Stimulated activated CD8-positive, alpha-beta memory T cell treated with anti-CD3 and anti-CD28 coated beads, Interleukin-4, amount 100 ng/mL, for 48 hours (primary cell): ENCODE measurements at places on chromosomes 3 and 15.

DNA sequence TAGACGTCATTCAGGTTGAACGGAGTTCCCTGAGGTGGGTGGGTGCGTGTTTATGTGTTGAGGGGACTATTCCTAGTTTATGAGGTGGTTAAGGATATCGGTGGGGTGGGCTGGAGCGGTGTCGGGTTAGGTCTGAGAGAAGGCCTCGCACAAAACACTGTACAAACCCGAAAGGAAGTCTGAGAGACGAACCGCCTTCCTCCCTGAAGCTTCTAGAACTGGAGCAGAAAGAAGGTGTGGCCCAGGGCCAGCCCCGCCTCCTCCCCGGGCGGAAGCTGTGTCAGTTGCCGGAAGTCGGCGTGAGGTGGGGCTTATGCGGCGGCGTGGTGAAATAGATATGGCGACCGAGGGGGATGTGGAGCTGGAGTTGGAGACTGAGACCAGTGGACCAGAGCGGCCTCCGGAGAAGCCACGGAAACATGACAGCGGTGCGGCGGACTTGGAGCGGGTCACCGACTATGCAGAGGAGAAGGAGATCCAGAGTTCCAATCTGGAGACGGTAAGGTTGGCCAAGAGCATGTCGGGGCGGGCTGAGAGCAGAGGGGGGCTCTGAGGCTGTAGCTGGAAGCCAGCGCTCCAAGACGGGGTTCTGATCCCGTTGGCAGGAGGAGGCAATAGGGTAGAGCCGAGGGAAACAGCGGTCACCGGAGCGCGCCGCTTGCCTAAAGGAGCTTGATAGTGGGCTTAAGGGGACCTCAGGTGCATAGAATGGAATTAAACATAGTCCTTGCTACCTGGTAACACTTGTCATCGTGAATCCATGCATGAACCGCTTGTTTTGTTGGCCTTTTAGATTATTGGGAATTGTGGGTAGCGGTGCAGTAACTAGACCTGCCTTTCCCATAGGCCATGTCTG, at the start of gene HYPK:
Gene HYPK, plus strand, starts transcription at position 314 of the 856 bp plus-strand sequence. Its CDS starts 24 bp downstream, at position 338.
- peak; percentile 92 for DNase-seq

DNA sequence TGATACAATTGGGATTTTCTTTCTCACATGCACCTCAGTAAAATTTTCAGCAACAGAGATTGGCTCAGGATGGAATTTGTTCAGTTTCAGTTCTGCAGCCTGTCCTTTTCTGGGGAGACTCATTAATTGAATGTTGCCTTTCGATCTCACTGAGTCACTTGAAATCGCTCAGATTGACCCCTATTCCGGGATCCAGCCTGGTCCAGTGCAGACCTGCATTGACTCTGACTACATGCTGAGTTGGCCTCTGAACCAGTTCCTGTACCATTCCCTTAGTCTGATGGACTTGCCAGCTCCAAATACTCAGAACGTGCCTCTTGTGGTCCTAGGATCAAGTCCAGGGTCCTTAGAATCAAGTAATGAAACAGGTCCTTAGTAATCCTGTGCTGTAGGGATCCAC, 9.4 kb downstream of the IGF1R start:
- DNase-seq: no peak

DNA sequence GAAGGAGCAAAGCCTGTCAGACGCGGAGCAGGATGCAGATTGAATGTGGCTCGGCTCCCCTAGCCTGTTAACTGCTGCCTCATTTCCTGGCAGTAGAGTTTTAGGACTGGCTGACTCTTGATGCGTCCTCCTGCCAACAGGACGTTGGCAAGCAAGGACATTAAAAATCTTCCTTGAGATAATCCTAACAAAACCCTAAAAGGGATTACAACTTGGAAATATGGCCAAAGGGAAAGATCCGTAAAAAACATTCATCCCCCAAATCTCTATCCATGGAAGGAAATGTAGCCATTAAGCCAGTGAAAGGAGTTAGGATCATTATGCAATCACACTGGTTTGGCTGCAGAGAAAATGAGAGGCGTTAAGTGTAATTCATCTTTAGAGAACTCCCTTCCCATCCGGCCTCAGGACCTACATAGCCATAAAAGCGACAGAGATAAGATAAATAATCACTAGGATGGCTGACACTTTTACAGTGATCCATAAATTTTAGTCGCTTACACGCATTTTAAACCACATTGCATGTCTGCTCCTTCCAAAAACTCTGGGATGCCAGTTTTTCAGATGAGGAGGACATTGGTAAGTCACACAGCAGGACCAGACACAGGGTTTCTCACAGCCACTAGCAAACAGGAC, 44.5 kb upstream of the C3orf80 start:
- DNase-seq: no peak

DNA sequence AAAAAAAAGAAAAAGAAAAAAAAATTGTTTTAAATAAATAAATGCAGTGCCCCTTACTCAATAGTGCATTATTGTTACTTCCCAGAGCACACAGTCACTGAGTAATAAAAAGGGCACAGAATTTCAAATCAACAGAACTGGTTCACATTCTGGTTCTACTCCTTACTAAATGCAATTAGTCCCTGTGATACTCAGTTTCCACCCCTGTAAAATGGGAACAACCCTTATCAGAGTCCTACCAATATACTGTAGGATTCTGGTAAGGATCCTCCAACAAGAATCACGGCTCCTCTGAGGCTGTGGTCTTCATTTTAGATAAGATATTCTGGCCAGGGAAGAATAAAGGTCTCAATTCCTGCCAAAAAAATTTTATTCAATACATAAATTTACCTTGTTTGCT, 50.7 kb downstream of the ITGB5 start:
- DNase-seq: no peak

DNA sequence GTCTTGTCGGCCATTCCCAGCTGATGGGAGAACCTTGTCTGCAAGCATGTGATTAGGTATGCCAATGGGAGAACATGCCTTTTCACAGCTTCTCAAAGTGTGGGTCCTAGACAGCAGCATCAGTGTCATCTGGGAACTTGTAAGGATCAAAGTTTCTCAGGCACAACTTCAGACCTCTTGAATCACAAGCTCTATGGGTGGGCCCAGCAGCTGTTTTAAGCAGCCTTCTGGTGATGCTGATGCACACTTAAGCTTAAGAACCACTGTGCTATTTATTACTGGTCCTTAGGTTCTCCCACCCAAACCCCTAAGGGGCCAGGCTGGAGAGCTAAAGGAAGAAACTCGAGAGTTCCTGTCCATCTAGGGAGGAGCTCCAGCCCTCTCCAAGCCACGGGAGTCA, 453.9 kb upstream of the PROK2 start:
- no peak for DNase-seq

GRCh38 chr15:62791694-62792093, 250.9 kb upstream of the TPM1 start:
- DNase-seq: no peak

- DNase-seq: no peak
These were observed 90.0 kb downstream of the TGFBR2 start for GRCh38 chr3:30696403-30696819.

- DNase-seq: no peak
These were observed 73.5 kb downstream of the EDEM1 start for GRCh38 chr3:5260992-5261501.

GRCh38 chr15:62413786-62414185, 248.7 kb upstream of the C2CD4B start:
- no peak for DNase-seq

DNA sequence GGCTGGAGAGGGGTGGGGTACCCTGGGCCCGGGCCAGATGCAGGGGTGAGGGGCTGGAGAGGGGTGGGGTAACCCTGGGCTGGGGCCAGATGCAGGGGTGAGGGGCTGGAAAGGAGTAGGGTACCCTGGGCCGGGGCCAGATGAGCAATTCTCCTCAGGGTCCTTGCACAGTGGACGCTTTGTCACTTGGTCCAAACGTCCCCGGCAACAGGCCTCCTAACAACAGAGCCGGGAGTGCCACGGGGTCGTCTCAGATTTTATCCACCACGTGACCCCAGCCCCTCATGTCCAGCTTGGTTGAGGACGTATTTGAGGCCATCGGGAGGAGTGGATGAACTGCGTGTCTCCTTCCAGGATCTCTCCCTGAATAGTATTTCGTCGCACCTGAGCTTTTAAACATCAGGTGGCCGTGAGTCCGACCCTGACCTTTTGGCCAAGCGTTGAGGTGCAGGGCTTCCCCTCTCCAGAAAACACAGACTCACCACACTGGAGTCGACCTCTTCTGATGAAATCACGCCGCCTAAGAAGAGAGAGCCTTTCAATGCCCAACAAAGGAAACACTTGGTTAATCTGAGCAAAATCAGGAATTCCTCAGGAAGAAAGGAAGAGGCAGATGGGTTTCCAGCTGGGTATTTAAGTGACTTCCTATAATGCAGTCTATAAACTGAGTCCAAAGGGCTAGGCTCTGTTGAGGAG, 12.8 kb upstream of the LRRC15 start:
- no peak for DNase-seq

GRCh38 chr3:70110066-70110465, 110.5 kb downstream of the SAMMSON start:
- DNase-seq: no peak

DNA sequence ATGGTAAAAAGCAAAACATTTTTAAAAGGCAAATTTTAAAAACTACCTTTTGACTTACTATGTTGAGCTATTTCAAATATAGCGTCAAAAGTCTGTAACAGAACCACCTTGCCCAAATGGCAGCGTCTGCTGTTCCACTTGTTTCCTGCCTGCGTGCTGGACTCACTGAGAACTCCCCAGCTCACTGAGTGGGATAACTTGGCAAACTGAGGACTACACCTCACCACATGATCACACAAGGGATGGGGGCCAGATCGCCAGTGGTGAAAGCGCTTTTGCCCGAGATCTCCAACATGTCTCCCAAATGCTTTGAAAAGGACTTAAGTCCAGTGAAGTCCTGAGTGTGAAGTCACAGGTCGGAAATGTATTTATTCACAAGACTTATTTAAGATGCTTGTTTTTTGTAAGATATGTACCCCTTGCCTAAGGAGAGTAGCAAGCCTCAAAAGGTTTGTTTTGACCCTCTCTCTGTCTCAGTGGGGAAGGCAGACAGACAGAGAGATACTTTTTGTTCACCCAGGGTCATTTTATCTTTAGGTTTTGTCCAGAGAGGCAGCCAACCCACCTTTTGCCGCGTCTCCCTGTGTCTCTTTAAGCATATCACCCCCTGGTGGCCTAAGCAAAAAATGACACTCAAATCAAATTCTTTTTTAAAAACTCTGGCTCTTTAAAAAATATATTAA, 192.6 kb downstream of the PDZRN3 start:
- DNase-seq: peak; percentile 24

- DNase-seq: no peak
These were observed 189.6 kb upstream of the UMPS start for GRCh38 chr3:124540550-124541211.

DNA sequence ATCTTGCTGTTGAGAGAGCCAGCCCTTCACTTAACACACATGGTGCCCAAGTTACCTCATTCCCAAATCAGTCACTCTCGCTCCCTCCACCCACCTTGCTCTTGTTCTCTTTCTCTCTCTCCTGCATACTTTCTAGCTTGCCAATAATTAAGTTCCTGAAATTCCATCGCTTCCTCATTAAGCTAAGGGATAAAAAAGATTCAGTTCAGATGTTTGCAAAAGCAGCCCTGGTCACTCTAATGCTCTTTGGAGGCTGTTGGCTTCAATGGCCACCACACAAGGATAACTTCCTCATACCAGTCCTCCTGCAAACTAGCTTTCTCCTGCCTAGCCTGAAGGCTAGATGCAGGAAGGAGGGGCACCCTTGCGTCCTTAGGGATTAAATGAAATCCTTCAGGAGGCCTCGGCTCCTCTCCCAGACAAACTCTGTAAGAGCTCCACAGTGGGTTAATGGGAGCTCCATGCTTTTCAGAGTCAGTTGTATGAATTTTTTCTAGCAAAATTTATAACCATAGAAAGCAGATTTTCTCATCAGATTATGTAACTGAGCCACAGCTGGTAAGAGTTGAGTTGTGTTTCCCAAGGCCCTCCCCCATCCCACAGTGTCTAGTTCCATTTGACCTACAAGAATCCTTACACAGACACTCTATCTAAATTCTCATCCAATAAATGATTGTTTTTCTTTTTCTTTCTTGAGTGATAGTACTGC, 176.6 kb upstream of the TRIM42 start:
- no peak for DNase-seq

GRCh38 chr3:178676942-178677790, 140.9 kb downstream of the KCNMB2 start:
- no peak for DNase-seq

DNA sequence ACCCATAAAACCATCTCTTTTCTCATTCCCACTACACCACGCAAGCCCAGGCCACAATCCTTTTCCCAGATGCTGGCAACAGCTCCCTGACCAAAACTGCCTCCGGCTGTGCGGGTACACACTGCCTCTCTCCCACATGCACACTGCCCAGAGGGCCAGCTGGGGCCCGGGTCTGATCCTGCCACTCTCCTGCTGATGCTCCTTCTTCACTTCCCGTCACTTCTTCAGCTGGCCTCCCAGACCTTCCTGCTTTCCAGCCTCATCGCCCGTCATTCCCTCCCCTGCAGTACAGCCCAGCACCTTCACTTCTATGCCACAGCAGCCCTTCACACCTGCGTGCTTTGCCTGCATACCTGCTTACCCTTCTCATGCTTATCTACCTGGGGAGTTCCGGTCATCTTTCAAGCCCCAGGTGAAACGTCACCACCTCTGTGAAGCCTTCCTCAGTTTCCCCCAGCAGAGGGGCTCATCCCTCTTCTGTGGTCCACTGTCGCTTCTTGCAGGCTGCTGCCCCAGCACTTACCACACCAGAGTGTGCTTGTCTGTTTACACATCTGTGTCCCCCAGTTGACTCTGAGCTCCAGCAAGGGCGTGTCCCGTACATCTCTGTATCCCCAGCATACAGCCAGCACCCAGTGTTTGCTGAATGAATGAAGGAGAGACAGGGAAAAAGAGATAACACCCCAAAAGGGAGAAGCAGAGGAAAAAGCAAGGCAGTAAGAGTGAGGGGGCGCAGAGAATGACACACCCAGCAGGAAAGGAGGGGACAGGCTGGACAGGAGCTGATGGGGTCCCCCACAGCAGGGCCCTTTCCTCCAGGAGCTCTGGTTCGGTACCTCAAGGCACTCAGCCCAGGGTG, 22.2 kb downstream of the GRAMD2A start:
- no peak for DNase-seq

DNA sequence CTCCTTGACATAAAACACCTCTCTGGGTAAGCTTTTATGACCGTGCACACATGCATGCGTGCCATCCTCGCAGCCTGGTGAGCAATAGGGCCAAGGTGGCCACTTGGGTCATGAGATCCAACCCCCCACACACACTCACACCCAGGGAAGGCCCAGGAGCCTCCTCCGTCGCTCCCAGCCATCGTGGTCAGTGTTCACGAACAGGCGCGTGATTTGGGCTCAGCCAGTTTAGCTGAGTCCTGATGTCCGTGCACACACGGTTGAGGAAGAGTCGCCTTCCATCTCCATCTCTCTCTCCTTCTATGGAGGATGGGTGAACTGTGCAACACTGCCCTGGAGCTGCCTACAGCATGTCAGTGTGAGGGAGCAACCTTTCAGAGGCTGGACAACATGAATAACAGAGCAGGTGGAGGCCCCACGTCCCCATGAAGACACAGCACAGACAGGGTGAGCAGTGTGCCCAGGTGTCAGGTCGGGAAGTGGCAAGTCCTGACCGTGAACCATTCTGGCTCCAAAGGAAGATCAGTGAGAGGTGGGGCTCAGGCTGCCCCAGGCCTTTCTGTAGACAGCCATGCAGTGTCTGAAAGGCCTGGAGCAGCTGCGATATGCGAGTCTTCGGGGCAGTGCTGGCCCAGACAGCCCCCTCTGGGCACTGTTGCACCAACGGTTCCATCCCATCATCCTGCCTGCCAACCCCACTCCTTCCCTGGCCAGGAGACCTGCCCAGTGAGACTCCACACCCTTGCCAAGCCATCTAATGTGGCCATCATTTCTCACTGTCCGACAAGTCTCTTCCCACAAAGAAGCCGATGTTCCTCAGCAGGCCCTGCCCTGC, 253.4 kb downstream of the OCA2 start:
- DNase-seq: no peak

GRCh38 chr15:71532994-71533393, 277.4 kb upstream of the NR2E3 start:
- no peak for DNase-seq
